IgD-negative memory B cell (primary cell): ENCODE measurements at places on chromosomes 5 and 9. TPM values are rescaled to one million over a fixed set of nuclear protein-coding genes. Genes with fewer than 3 reads are reported as not detected.

Gene QRFP
- not detected for polyA plus RNA-seq

Gene HAPLN1
- not detected for polyA plus RNA-seq

Gene ANKRD34B
- polyA plus RNA-seq = not detected

Gene RPL12
- 2,090 TPM for polyA plus RNA-seq

Gene HTR1A
- not detected for polyA plus RNA-seq
